ENCODE measurements at places on chromosomes 5 and 9.
A peak's percentile ranks its signal among the peaks of the same experiment; 100 is the strongest.

DNA sequence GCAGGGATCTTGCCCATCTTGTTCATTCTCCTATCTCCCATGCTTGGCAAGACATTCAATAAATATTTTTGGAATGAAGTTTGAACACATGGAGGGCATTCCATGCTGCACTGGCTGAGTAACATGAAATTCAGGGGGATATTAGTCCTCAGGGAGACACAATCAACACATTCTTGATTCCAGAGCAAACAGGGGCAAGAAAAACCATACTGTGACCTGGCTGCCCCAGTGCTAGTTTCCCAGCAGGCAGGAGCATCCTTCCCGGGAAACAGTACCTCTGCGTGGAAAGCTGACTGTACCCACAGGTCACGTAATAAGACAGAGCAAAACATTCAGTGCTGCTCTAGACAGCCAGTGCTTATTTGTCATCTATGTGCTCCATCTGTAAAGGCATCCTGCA is 66.3 kb upstream of the SPOCK1 start:
- DNase-seq = no peak

GRCh38 chr9:114008667-114009410 is 69.3 kb downstream of the AMBP start:
- no peak for DNase-seq

GRCh38 chr5:99037668-99038067 is 108.9 kb upstream of the CHD1 start:
- no peak for DNase-seq

- DNase-seq = no peak
Observed at GRCh38 chr5:42951293-42951840, 88.8 kb downstream of the ANXA2R start.

DNA sequence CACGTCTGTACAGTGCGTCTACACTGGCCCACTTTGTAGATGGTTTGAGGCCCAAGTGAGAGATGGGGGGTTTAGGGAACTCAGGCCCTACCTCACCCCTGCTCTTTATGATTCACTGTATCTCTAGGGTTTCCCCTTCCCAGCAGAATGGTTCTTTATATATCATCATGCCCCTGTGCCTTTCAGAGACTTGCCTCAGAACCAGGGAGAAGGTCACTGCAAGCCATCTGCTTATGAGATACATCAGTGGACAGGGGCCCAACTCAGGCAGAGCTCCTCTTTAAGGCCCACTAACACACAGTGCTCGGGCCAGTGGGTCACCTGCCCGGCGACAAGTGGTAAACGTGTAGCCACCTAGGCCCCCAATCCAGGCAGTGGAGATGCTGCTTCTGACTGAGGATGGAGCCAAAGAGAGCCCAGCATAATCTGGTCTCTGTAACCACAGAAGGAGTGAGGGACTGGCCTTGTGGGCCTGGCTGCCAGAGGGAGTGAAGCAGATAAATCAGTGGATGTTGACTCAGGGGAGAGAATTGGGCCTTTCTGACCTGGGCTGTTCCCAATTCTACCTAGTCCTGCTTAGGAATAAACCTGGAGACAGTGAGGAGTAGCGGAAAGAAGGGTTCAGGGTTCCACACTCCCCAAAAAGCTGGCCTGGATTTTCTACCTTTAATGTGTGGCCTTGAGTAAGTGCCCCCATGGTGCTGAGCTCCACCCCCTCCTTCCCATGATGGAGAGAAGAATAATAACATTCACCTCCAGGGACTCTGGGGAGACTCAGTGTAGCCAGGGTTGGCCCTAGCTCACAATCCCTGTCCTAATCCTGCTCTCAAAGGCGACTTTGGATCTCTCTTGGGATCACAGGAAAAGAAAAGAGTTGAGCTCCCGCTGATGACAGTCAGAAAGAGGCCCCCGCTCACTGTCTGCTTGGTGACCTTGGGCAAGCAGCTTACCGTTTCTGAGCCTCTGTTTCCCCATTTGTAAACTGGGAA is 2.8 kb upstream of the DUSP1 start:
- DNase-seq = peak; percentile 41

GRCh38 chr5:35024911-35025510 is 22.7 kb downstream of the AGXT2 start:
- DNase-seq = no peak

- no peak for DNase-seq
Observed at GRCh38 chr5:93340881-93341280, 240.1 kb downstream of the NR2F1-AS1 start.

DNA sequence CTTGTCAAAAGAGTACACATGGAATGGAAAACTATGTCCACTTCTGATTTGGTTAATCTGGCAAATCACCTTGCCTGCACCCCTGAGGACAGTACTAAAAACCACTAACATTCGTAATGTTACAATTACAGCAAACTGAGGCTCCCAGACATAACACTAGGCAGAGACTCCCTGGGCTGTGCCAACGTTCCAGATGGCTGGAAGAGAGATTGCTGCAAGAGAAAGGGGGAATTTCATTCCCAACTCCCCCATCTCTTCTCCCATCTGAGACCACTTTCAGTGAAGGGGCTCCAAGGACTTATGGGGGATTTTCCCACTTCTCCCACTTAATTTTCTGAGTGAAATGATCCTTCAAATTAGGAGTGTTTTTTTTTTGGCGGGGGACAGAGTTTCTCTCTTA is 11.3 kb downstream of the OR1J1 start:
- DNase-seq = no peak

DNA sequence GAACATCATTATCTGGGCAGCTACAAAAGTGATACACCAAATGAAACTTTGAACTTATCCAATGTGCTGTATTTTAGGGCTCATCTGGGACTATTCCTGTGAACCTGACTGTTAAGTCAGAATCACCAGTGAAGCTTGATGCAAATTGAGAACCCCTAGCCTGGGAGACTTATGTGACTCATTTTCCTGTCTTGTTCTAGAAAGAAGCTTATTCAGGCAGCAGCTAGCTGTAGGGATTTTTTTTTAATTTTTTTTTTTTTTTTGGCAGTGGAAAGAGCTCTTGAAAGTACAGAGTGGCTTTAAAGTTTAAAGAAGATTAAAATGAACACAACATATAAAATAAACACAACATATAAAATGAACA is 81.1 kb upstream of the TNFAIP8 start:
- peak; percentile 62 for DNase-seq

- DNase-seq = no peak
Observed at GRCh38 chr9:92807757-92808725, 43.4 kb upstream of the BICD2 start.

DNA sequence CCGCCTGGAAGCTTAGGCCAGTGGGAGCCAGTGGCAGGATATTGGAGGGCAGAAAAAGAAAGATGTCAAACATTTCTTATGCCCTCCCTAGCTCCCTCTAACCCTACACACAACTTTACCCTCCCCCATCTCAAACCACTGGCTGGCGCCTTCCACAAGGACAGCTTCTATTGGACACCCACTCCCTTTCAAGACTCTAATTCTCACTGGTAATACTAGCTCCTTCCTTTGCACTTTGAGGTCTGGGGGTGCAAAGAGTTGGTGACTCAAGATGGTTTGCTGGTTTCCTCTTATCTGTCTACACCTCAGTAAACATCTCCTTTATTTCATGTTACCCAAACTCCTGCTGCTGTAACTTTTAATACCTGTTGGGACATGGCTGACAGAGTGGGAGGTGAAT is 11.6 kb upstream of the ITGA1 start:
- no peak for DNase-seq

DNA sequence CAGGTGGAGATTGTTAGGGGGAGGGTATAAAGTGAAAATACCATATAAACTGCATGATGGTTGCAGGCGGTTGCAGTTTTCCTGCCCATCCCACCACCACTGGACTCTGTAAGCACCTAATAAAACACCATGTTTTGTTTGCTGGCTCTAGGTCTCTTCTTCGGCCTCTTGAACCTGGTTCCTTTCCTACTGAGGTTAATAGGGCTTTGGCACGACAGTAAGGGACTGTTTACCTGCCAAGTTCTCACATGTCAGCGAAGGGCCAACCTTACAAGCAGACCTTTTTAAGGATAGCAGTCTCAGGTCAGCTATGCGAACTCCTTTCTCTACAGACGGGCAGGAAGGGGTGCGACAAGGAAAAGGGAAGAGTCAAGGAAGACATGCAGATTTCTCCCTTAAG is 3.4 kb upstream of the RFESD start:
- DNase-seq = no peak

- DNase-seq = no peak
Observed at GRCh38 chr5:1445313-1445688, at the start of gene SLC6A3. Gene SLC6A3, minus strand, starts transcription at chr5:1445440. Its CDS starts 2,243 bp downstream, at chr5:1443197.

All from RCC 7860 (cell line).